Pancreas (tissue), 10 donors: ENCODE measurements at places on chromosomes 4 and X. TPM values are rescaled to one million over a fixed set of nuclear protein-coding genes. Genes with fewer than 3 reads are reported as not detected.

DNA sequence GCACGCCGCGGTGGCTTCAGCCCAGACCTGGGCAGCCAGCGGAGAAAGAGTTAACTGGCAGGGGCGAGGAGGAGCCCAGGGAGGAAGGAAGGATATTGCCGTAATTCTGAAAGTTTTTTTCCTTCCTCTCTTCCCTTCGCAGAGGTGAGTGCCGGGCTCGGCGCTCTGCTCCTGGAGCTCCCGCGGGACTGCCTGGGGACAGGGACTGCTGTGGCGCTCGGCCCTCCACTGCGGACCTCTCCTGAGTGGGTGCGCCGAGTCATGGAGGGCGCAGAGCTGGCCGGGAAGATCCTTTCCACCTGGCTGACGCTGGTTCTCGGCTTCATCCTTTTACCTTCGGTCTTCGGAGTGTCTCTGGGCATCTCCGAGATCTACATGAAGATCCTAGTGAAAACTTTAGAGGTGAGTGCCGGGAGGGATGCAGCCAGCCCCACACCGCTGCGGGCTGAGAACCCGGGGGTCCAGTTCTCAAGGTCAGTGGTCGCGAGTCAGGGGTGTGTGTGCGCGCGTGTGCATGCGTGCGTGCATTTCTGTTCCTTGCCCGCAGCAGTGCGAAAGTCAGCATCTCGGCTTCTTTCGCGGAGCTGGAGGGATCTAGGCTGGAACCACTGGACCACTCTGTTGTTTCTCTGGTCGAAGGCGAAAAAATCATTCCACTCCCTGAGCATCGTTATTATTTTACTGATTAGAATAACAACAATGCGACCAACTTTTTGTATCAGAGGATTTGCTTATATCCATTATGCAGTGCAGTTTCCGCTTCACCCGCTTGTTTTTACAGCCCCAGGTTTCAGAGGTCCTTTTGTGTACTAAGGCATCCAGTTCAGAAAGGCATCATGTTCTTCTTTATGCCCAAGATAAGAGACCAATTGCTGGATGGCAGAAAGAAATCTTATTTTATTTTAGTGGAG is 709 bp downstream of the GPAT3 start:
- H3K36me3 ChIP-seq = no peaks in the 10 kb centered on the region
- peak overlapping the region; percentile 55 for H3K4me3 ChIP-seq
- H3K27ac ChIP-seq = no peak overlapping the region
- H3K27me3 ChIP-seq = no peaks in the 10 kb centered on the region
- DNase-seq = no peak
- H3K4me1 ChIP-seq = no peaks in the 10 kb centered on the region

DNA sequence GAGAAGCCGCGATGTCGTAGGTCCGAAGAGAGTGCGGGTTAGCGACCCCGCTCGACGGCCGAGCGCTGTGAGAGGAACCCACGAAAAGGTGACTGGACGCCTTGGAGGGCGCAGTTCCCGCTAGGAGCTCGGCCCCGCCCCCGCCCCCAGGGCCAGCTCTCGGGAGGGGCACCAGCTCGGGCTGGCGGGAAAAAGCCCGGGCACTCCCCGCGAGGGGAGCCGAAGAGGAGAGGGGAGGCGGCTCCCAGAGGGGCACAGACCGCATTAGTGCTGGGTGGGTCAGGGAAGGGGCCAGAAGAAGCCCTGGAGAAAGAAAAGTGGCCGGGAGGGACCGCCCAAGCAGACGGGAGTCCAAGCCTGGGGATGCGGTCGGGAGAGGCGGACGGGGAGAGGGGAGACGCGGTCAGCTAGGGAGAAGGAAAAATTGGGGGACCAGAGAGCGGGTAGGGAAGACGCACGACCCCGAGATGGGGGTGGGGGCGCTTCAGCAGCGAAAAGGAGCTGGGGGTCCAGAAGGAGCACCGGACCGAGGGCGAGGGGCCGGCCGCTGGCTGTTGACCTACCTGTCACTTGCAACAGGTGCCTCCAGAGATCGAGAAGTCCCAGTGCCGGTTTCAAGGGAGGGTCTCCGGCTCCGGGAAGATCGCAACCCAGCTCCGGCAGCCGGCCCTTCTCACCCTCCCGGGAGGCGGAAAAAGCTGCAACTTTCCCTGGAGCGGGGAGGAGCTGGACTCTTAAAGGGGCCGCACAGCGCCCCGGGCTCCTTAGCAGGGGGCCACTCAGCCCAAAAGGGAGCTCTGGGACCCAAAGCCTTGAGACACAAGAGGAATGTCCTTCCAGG is at the start of gene SYTL4:
SYTL4 (minus strand) TSS at position 681 of the 841 bp plus-strand sequence. CDS start 30,084 bp downstream, outside the sequence.
- no peak within 1 kb of the TSS for H3K27ac ChIP-seq
- H3K36me3 ChIP-seq = no peaks in the 10 kb centered on the region
- H3K4me3 ChIP-seq = peak within 1 kb of the TSS; percentile 43
- no peaks in the 10 kb centered on the region for H3K27me3 ChIP-seq
- no peaks in the 10 kb centered on the region for H3K4me1 ChIP-seq
- DNase-seq = peak; percentile 37

DNA sequence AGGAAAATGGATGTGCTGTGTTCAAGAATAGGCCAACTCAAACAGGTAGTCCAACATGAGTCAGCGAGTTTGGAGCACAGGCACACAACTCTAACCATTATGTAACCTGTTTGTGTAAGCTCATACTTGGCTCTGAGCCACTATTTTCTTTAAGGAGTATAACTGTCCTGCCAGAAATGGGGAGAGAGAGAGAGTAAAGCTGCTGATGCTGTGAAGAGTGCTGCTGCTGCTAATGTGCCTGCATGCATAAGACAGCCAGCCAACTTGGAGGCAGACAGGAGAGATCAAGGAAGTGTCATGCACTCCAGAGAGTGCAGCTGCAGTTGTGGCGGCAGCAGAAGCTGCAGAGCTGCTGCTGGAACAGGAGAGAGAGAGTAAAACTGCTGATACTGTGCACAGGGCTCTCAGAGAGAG is 11.7 kb upstream of the STATH start:
- H3K4me1 ChIP-seq = no peaks in the 10 kb centered on the region
- H3K36me3 ChIP-seq = no peaks in the 10 kb centered on the region
- peak; percentile 50 for DNase-seq

Gene KCNIP4
- not detected for total RNA-seq
